ENCODE measurements at places on chromosomes 5 and 9. TPM values are rescaled to one million over a fixed set of nuclear protein-coding genes. Genes with fewer than 3 reads are reported as not detected.

- no peak overlapping the region for H3K4me3 ChIP-seq
- peaks cover 6% of the 10 kb centered on the region for H3K4me1 ChIP-seq
- no peak overlapping the region for H3K27ac ChIP-seq
- no peaks in the 10 kb centered on the region for H3K27me3 ChIP-seq
Observed at GRCh38 chr5:6704361-6704851, 8.8 kb upstream of the TENT4A start.

DNA sequence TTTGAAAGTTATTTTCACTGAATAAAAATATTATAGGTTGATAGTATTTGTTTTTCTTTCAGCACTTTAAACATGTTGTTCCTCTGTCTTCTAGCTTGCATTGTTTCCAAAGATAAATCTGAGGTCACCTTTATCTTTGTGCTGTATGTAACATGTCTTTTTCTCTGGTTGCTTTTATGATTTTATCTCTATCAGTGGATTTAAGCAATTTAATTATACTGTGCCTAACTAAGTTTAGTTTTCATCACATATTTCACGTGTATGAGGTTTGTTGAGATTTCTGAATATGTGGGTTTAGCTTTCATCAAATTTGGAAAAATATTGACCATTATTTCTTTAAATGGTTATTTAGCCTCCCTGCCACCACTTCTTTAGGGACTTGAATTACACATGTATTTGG lies 214.5 kb downstream of the SNX18 start:
- H3K4me1 ChIP-seq: no peaks in the 10 kb centered on the region
- no peaks in the 10 kb centered on the region for H3K27me3 ChIP-seq
- H3K4me3 ChIP-seq: no peak overlapping the region
- DNase-seq: no peak
- no peak overlapping the region for H3K27ac ChIP-seq

DNA sequence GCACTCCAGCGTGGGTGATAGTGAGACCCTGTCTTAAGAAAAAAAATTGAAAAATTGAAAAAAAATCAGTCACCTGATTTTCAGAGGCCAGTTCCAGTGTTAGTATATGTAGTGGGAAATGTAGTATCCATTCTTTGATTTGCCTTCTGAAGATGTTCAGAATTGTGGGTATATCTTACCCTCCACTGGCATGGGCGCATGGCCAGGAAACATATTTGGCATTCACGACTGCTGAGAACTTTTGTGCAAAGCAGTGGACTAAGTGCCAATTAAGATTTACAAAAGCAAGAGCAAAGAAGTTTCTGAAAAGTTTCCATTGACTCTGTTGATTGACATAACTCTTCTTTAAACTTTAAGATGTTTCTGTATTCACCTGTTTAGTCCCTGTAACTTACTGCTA lies 2.4 kb downstream of the CAVIN4 start:
- H3K27me3 ChIP-seq: no peaks in the 10 kb centered on the region
- no peaks in the 10 kb centered on the region for H3K36me3 ChIP-seq
- H3K4me1 ChIP-seq: no peaks in the 10 kb centered on the region
- no peak overlapping the region for H3K4me3 ChIP-seq
- no peak overlapping the region for H3K27ac ChIP-seq

GRCh38 chr5:59065554-59065953 lies 482.7 kb downstream of the RAB3C start:
- H3K4me1 ChIP-seq: no peaks in the 10 kb centered on the region
- no peaks in the 10 kb centered on the region for H3K36me3 ChIP-seq
- no peak overlapping the region for H3K27ac ChIP-seq
- no peak overlapping the region for H3K4me3 ChIP-seq
- DNase-seq: no peak

GRCh38 chr9:128729766-128730517 lies 6.0 kb upstream of the ZDHHC12 start:
- H3K4me1 ChIP-seq: no peaks in the 10 kb centered on the region
- no peaks in the 10 kb centered on the region for H3K27me3 ChIP-seq
- DNase-seq: no peak
- peaks cover 15% of the 10 kb centered on the region for H3K36me3 ChIP-seq
- no peak overlapping the region for H3K27ac ChIP-seq

- no peak overlapping the region for H3K27ac ChIP-seq
- no peak overlapping the region for H3K4me3 ChIP-seq
- DNase-seq: no peak
- H3K36me3 ChIP-seq: no peaks in the 10 kb centered on the region
- no peaks in the 10 kb centered on the region for H3K4me1 ChIP-seq
- no peaks in the 10 kb centered on the region for H3K27me3 ChIP-seq
Observed at GRCh38 chr9:110561826-110562225, 17.7 kb downstream of the SVEP1 start.

DNA sequence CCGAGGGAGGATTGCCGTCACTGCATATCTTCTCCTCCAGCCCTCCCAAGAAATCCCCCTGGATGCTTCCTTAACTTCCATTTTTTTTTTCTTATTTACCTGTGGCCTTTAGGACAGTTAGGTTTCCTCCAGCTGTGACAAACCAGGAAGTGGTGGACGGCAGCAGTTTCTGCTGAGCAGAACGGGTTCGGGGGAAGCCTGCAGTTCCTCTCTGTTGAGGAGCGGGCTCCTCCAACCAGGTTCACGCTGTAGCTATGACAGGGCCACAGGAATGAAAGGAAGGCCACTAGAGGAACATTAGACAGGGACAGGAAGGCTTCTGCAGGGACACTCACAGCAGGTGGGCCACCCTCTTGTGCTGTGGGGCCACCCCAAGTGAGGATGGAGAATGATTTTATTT lies 76.7 kb upstream of the SYK start:
- H3K4me3 ChIP-seq: no peak overlapping the region
- H3K36me3 ChIP-seq: no peaks in the 10 kb centered on the region
- no peaks in the 10 kb centered on the region for H3K27me3 ChIP-seq
- no peaks in the 10 kb centered on the region for H3K4me1 ChIP-seq
- no peak overlapping the region for H3K27ac ChIP-seq

Gene ATG10
- 3.7 TPM for total RNA-seq

DNA sequence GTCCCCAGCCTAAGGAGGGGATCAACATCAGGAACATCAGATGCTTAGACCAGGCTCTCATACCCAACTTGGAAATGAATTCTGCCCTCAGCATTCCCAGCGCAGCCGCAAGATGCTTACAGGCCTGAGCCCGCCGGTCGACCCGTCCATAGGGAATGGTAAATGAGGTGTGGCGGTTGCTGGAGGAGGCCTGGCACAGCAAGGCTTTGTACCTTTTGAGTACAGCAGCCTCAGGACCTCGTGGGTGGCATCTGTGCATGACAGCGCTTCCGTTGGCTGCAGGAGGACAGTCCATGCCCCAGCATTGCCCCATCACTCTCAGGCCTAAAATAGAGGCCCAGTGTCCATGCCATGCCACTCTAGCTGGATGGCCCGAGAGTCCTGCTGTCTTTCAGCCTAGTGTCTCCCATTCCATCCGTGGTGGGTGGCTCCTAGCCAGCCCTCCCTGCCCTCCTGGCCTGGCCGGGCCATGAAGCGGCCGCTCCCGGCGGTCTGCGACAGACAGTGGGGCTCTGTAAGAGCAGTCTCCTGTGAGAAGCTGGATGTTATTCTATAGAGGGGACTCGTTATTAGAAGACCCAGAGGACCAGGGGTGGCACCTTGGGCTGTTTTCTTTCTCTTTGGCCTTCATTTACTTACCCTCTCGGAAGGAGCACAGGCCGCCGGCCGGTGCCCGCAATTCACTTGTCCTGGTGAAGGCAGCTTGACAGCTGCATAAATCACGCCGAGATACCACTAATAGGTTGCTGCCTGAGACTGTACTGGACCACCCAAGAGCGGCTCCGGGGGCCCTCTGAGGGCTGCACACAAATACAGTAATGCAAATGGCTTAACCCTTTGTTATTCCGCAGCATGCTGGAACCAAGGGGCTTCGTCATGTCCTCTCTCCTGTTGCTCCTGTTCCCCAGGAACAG lies 223.5 kb upstream of the TUT7 start:
- DNase-seq: no peak
- H3K4me1 ChIP-seq: no peaks in the 10 kb centered on the region
- no peaks in the 10 kb centered on the region for H3K27me3 ChIP-seq

GRCh38 chr5:134138416-134139376 lies 24.2 kb downstream of the TCF7 start:
- no peaks in the 10 kb centered on the region for H3K27me3 ChIP-seq
- H3K27ac ChIP-seq: no peak overlapping the region
- no peaks in the 10 kb centered on the region for H3K4me1 ChIP-seq
- peaks cover 53% of the 10 kb centered on the region for H3K36me3 ChIP-seq

- H3K36me3 ChIP-seq: no peaks in the 10 kb centered on the region
- H3K4me3 ChIP-seq: no peak overlapping the region
- no peaks in the 10 kb centered on the region for H3K27me3 ChIP-seq
- DNase-seq: no peak
Observed at GRCh38 chr5:4020400-4020799, 424.8 kb downstream of the IRX1 start.

Gene SLC46A2
- total RNA-seq: 17.0 TPM

Gene NPR3
- total RNA-seq: 87.2 TPM

Gene NRARP
- total RNA-seq: 21.5 TPM

Gene SHOC1
- not detected for total RNA-seq

- no peaks in the 10 kb centered on the region for H3K27me3 ChIP-seq
- no peak overlapping the region for H3K27ac ChIP-seq
- no peak for DNase-seq
- no peaks in the 10 kb centered on the region for H3K4me1 ChIP-seq
- H3K36me3 ChIP-seq: no peaks in the 10 kb centered on the region
- no peak overlapping the region for H3K4me3 ChIP-seq
Observed at GRCh38 chr5:127311781-127312525, 21.4 kb downstream of the MEGF10 start.

GRCh38 chr9:114388357-114388682 lies 538 bp upstream of the AKNA start:
- peaks cover 75% of the 10 kb centered on the region for H3K4me1 ChIP-seq
- DNase-seq: no peak
- no peaks in the 10 kb centered on the region for H3K36me3 ChIP-seq
- peak overlapping the region; percentile 96 for H3K27ac ChIP-seq
- H3K27me3 ChIP-seq: no peaks in the 10 kb centered on the region

DNA sequence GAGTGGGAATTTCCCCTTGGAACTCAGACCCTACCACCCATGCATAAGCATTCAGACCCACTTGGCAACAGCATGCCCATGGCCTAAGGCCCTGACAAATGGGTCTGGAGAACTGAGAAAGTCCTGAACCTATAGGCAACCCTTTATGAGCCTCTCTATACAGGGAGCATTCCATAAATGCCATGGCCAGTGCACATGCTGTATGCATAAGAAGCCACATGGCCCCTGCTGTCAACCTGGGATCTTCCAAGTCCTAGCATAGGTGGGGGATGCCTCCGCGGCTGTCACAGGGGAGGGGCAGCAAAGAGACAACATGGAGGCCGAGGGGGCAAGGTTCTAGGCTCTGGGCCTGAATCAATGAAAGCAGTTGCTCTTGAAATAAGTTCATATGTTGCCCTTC lies 8.2 kb upstream of the NIPAL4 start:
- no peak for DNase-seq
- H3K4me3 ChIP-seq: no peak overlapping the region
- no peaks in the 10 kb centered on the region for H3K4me1 ChIP-seq
- no peaks in the 10 kb centered on the region for H3K27me3 ChIP-seq

DNA sequence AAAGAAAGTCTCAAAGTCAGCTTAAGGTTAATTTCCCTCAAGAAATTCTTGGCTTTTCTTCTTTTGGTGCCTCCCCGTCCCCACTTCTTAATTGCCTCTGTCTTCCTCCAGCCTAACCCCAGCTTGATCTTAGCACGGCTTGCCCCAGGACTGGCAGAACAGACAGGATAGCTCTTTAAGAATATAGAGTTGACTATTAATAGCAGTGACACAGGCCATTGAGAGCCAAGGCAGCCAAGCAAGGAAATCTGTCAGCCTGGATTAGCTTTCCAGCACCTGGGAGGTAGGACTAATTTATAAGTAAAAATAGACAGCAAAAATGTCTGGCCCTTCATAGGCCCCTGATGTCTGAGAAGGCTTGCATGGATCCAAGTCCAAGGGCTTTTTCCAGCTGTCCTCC lies 384.6 kb upstream of the SLC30A5 start:
- no peak overlapping the region for H3K27ac ChIP-seq
- no peak for DNase-seq
- no peaks in the 10 kb centered on the region for H3K36me3 ChIP-seq
- H3K4me3 ChIP-seq: no peak overlapping the region
- no peaks in the 10 kb centered on the region for H3K4me1 ChIP-seq

GRCh38 chr5:54743997-54744788 lies 226.6 kb downstream of the SNX18 start:
- peaks cover 26% of the 10 kb centered on the region for H3K4me1 ChIP-seq
- peak overlapping the region; percentile 24 for H3K27ac ChIP-seq
- no peaks in the 10 kb centered on the region for H3K27me3 ChIP-seq
- H3K4me3 ChIP-seq: no peak overlapping the region
- no peak for DNase-seq

Gene MBLAC2
- 4.5 TPM for total RNA-seq

- no peak for DNase-seq
- H3K27me3 ChIP-seq: peaks cover 8% of the 10 kb centered on the region
- no peak overlapping the region for H3K4me3 ChIP-seq
- peak overlapping the region; percentile 47 for H3K27ac ChIP-seq
- H3K4me1 ChIP-seq: peaks cover 28% of the 10 kb centered on the region
Observed at GRCh38 chr5:173319646-173320045, 8.6 kb downstream of the STC2 start.

DNA sequence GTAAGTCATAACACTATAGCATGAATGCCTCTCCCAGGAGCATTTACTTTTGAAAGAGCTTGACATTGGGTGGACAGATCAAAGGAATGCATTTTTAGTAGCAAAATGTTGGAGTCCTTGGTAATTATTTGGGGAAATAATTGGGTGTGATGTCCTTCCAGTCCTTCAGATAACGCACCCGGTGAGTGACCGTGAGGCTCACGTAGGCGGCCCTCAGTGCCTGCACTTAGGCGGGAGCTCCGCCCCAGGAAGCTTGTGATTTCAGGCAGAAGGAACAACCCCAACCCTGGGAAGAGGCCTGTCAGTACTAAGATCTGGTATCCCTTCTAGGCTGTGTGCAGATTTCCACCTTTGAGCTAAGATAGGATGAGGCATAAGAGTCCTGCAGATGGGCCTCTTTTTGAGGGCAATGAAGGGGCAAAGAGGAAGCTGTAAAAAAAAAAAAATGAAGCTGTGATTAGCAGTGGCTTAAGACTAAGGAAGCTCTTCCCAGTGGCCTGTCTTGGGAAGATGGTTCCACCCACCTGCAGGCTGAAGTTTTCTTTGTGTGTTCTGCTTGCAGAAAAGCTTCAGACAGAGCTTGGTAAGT lies 14.9 kb downstream of the BTNL9 start:
- no peaks in the 10 kb centered on the region for H3K36me3 ChIP-seq
- no peak for DNase-seq
- H3K27ac ChIP-seq: no peak overlapping the region
- H3K4me3 ChIP-seq: peak overlapping the region; percentile 55
- peaks cover 92% of the 10 kb centered on the region for H3K27me3 ChIP-seq
- peaks cover 8% of the 10 kb centered on the region for H3K4me1 ChIP-seq

- H3K27me3 ChIP-seq: no peaks in the 10 kb centered on the region
- peaks cover 20% of the 10 kb centered on the region for H3K36me3 ChIP-seq
- no peak overlapping the region for H3K4me3 ChIP-seq
- H3K4me1 ChIP-seq: no peaks in the 10 kb centered on the region
Observed at GRCh38 chr9:91341258-91341746, 20.4 kb downstream of the AUH start.

GRCh38 chr5:137233726-137234125 lies 265.4 kb downstream of the SPOCK1 start:
- DNase-seq: no peak
- no peak overlapping the region for H3K27ac ChIP-seq
- no peaks in the 10 kb centered on the region for H3K36me3 ChIP-seq
- no peak overlapping the region for H3K4me3 ChIP-seq
- no peaks in the 10 kb centered on the region for H3K27me3 ChIP-seq

Gene PLEKHG4B
- 2.0 TPM for total RNA-seq

Gene MAMDC2
- 72.0 TPM for total RNA-seq

GRCh38 chr5:108769352-108769751 lies 21.7 kb downstream of the FER start:
- no peaks in the 10 kb centered on the region for H3K4me1 ChIP-seq
- no peak overlapping the region for H3K4me3 ChIP-seq
- H3K27me3 ChIP-seq: no peaks in the 10 kb centered on the region
- no peak for DNase-seq
- H3K27ac ChIP-seq: no peak overlapping the region

All from upper lobe of right lung (tissue), 1 donor.